ENCODE measurements at places on chromosomes 1 and 21. TPM values are rescaled to one million over a fixed set of nuclear protein-coding genes. Genes with fewer than 3 reads are reported as not detected.
A peak's percentile ranks its signal among the peaks of the same experiment; 100 is the strongest.

The MOV10 gene
- 77.2 TPM for total RNA-seq

The GREM2 gene
- not detected for total RNA-seq

The TEDDM1 gene
- not detected for total RNA-seq

The FCRLA gene
- total RNA-seq = not detected

DNA sequence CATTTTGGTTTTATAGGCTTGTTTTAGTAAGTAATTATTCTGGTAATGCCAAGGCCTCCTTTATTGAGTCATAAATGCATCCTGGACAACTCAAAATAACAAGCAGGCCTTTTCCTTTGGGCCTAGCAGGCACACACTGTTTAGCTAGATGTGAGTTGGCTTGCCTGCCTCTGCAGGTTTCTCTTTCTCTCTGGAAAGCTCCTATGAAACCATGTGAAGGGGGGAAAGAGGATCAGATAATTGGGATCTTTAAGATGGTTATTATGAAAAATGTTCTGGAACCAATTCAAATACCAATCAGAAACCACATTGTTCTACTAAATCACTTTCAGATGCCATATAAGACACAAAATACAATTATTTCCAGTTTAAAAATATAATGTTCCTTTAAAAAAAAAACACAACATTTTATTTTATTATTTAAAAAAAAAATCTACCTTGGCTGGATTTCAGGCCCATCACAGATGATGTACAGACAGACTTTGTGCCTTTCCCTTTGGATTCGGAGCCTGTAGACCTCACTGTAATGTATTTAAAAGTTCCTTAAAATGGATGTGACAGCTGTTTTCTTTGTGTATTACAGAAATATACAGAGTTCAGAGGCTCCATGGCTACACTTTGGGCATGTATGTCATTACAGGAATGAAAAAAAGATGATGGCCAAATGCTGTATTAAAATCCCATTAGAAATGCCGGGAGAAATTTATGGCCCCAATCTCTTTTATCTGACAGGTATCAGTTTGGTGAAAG lies 80.2 kb downstream of the NTMT2 start:
- no peak overlapping the region for H3K27ac ChIP-seq
- DNase-seq = no peak
- no peaks in the 10 kb centered on the region for H3K36me3 ChIP-seq
- H3K4me1 ChIP-seq = no peaks in the 10 kb centered on the region
- no peak overlapping the region for H3K4me3 ChIP-seq
- peaks cover 18% of the 10 kb centered on the region for H3K27me3 ChIP-seq

DNA sequence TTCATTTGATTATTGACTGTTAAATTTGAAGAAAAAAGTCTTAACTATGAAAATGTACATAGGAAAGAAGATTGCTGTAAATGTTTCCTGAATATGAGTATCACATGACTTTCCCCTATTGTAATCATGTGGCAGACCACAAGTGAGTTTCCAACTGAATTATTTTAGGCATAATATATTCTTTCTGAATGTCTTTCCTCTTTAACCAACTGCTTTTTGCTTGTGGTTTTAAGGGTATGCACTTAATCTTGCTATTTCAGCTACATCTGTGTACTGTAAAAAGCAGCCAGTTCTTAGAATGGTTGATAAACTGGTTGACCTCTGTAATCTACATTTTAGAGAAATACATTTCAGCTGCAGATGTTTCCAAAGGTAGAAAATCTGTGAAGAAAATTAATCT lies 400.7 kb downstream of the NEGR1 start:
- H3K27ac ChIP-seq = no peak overlapping the region
- no peaks in the 10 kb centered on the region for H3K4me1 ChIP-seq
- H3K4me3 ChIP-seq = no peak overlapping the region
- no peaks in the 10 kb centered on the region for H3K27me3 ChIP-seq

DNA sequence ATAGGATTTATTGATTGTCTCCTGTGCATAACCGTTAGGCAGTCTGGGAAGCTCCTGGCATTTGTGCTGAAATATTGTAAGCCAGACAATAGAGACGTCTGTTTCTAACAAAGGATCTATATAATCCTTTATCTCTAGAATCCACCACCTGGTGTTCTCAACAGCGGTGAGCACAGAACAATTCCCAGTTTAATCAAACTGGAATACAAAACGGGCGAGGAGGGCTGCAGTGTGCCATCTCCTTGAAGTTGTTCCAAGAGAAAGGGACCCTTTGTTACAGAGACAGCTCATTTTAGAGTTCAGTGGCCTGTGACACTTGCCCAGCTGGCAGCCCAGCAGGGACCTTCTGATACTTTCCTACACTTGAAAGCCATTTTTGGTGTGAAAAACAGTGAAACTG lies 162.8 kb upstream of the IVNS1ABP start:
- no peaks in the 10 kb centered on the region for H3K27me3 ChIP-seq
- DNase-seq = no peak
- peaks cover 2% of the 10 kb centered on the region for H3K4me1 ChIP-seq
- H3K27ac ChIP-seq = no peak overlapping the region
- H3K4me3 ChIP-seq = no peak overlapping the region
- H3K36me3 ChIP-seq = no peaks in the 10 kb centered on the region

DNA sequence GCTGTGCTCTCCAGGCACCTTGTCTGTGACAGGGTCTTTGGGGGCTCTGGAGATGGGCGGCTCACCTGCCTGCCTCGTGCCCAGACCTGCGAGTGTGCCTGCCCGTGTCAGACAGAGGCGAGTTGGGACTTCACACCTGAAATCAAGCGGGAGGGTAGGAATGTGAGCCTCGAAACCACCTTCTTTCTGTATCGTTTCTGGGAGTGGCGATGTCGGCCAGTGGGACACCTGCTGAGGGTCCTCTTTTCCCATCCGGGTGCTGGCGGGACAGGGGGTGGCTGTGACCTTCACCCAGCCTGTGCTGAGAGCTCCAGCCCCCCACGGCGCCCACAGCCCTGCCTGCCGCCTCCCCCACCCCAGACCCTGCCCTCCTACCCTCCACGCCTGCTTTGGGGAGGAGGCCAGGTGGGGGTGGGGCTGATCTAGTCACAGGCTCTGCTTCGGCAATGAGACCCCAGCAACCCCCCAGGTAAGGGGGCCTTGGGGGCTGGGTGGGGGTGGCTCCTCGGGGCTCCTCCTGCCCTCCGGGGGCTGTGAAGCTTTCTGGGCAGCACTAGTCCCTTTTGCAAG lies 15.6 kb upstream of the FAAP20 start:
- H3K27me3 ChIP-seq = no peaks in the 10 kb centered on the region
- no peak overlapping the region for H3K27ac ChIP-seq
- DNase-seq = no peak
- H3K36me3 ChIP-seq = no peaks in the 10 kb centered on the region
- H3K4me3 ChIP-seq = no peak overlapping the region

- no peaks in the 10 kb centered on the region for H3K36me3 ChIP-seq
- no peak overlapping the region for H3K4me3 ChIP-seq
- no peak overlapping the region for H3K27ac ChIP-seq
- no peaks in the 10 kb centered on the region for H3K4me1 ChIP-seq
- no peak for DNase-seq
Measured at GRCh38 chr1:64100791-64101190, 102.6 kb upstream of the UBE2U start.

- no peaks in the 10 kb centered on the region for H3K4me1 ChIP-seq
- H3K27ac ChIP-seq = no peak overlapping the region
- H3K27me3 ChIP-seq = peaks cover 23% of the 10 kb centered on the region
Measured at GRCh38 chr1:7218210-7218832, 433.1 kb downstream of the CAMTA1 start.

GRCh38 chr1:151944857-151945575 lies 35.7 kb upstream of the THEM4 start:
- H3K27ac ChIP-seq = peak overlapping the region; percentile 73
- no peak for DNase-seq
- peak overlapping the region; percentile 14 for H3K4me3 ChIP-seq
- H3K27me3 ChIP-seq = no peaks in the 10 kb centered on the region
